ENCODE measurements at places on chromosomes 6 and 20.
A peak's percentile ranks its signal among the peaks of the same experiment; 100 is the strongest.

DNA sequence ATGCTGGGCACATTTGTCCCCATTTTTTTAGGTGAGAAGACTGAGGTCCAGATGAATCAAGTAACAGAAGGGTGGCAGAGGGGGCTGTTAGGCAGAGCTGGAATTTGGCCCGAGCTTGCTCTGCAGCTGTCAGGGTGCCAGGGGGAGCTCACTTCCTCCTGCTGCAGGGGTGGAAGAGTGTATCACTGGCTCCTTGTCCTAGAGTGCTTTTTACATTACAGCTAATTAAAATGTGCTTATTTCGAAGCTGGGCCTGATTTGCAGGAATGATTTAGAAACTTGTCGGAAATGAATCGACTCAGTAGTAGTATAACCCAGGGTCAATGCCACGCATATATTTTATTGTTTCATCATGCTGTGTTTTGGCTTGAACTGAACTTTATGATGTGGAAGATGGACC, 11.1 kb downstream of the TOX2 start:
- DNase-seq = peak; percentile 25

DNA sequence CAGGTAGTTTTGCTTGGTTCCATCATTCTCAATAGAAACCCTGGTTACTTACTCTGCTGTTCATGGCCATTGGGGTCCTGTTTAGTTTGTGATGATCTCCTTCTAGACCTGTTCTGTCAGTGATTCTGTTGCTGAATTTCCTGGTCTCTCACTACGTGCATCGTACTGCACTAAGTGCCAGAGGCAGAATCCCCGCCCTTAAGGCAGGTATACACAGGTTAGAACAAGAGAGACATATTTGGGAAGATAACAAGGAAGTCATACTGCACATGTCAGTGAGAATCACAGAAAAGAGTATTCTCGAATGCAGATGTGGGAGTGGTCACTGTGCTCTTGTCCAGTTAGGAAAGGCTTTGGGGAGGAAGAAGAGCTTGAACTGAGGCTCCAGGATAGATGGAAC, 148.1 kb upstream of the MYLIP start:
- DNase-seq = no peak

DNA sequence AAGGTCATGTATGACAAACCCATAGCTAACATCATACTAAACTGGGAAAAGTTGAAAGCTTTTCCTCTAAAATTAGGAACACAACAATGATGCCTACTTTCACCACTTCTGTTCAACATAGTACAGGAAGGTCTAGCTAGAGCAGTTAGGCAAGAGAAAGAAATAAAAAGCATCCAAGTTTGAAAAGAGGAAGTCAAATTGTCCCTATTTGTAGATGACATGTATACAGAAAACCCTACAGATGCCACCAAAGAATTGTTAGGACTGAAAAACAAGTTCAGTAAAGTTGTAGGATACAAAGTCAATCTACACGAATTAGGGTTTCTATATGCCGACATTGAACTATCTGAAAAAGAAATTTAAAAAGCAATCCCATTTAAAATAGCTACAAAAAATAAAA, 89.4 kb upstream of the GLP1R start:
- DNase-seq = no peak

DNA sequence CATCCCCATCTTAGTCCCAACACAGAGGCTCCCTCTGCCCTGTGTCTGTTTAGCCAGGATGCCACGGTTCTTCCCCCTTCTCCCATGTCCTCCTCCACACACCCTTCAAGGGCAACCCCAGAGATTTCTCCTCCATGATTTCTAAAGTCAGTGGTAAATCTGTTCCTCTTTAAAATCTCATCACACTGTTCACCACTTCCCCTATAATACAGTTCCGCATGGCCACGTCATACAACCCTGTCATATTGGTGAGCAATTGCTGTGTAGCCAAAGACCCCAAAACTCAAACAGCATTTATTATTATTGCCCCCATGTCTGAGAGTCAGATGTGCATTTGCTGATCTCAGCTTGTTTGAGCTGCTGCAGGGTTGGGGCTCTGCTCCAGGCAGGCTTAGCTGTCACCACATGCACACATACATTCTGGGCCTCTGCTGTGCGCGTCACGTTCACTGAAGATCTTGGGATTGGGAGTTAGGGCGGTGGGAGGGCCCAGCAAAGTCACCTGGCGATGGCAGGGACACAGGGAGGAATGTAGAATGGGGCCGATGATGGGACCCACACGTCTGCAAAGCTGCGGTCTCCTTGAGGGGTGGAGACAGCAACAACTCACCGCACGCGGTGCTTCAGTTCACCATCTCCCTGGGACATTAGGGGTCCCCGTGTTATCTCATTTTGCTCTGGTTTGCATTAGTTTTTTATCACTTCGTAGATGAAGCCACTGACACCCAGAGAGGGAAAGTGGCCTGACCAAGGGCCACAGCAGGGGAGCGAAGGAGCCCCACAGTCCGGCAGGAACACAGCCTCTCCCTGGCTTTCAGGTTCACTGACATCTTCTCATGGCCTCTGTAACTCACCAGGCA, 36.9 kb upstream of the CD93 start:
- DNase-seq = no peak

GRCh38 chr20:22921595-22922421, 113.3 kb upstream of the SSTR4 start:
- DNase-seq = no peak

GRCh38 chr20:59150821-59151251, 12.8 kb upstream of the ZNF831 start:
- no peak for DNase-seq

DNA sequence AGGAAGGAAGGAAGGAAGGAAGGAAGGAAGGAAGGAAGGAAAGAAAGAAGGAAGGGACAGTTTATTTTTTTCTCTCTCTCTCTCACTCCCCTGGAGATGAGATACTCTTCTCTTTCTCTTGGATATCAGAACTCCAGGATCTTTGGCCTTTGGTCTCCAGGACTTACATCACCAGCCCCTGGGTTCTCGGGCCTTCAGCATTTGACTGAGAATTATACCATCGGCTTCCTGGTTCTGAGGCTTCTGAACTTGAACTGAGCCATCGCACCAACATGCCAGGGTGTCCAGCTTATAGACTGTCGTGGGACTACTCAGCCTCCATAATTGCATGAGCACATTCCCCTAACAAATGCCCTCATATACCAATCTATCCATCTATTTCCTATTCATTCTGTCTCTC, 69.4 kb upstream of the NRSN1 start:
- no peak for DNase-seq

DNA sequence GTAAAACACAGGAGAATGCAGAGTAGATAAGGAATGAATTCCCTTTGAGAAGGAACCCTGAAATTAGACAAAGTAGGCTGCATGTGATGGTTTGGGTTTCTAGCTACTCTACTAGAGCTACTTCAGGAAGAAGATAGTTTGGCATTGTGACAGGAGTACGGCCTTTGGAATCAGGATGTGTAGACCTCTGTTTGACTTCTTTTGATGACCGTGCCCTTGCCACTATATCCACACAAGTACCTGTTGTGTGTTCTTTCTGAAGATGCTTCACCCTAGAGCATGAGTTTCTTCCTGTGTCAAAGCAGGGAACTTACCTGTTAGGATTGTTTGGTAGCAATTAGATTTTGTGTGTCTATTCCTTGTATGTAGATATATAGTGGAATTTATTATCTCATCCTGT, 41.7 kb downstream of the CD2AP start:
- no peak for DNase-seq

DNA sequence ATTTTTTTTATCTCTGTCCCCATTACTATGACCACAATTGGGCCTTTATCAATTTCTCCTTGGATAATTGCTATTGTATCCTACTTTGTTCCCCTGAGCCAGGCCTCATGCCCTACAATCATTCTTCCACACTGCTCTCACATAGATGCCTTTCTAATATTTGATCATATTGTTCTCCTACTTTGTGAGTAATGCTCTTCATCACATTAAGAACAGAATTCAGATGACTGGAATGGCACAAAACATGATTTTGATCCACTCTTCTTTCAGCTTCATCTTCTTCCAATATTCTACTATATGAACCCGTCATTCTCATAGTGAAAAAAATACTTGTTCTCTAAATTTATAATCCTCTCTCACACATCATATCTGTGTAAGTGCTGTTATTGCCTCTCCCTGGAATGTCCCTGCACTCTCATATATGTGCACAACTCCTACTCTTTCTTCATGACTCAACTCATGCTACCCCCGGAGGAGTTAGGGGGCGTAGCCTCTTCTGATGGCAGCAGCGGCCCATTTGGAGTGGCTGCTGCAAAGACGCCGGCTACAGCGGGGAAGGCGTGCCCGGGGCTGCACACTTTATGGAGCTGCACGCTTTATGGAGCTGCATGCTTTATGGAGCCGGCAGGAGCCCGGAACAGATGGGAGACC, 25.3 kb upstream of the HACE1 start:
- no peak for DNase-seq

DNA sequence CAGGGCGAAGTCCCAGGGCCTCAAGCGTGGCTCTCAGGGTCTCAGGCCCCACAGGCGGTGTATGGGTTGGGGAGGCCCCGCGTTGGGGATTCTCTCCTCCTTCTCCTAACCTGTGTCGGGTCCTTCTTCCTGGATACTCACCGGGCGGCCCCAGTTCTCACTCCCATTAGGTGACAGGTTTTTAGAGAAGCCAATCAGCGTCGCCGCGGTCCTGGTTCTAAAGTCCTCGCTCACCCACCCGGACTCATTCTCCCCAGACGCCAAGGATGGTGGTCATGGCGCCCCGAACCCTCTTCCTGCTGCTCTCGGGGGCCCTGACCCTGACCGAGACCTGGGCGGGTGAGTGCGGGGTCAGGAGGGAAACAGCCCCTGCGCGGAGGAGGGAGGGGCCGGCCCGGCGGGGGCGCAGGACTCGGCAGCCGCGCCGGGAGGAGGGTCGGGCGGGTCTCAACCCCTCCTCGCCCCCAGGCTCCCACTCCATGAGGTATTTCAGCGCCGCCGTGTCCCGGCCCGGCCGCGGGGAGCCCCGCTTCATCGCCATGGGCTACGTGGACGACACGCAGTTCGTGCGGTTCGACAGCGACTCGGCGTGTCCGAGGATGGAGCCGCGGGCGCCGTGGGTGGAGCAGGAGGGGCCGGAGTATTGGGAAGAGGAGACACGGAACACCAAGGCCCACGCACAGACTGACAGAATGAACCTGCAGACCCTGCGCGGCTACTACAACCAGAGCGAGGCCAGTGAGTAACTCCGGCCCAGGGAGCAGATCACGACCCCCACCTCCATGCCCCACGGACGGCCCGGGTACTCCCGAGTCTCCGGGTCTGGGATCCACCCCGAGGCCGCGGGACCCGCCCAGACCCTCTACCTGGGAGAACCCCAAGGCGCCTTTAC, at the start of gene HLA-G:
TSS of gene HLA-G (plus strand) at position 247 of the 892 bp plus-strand sequence. CDS start at position 267, 20 bp downstream.
- no peak for DNase-seq

DNA sequence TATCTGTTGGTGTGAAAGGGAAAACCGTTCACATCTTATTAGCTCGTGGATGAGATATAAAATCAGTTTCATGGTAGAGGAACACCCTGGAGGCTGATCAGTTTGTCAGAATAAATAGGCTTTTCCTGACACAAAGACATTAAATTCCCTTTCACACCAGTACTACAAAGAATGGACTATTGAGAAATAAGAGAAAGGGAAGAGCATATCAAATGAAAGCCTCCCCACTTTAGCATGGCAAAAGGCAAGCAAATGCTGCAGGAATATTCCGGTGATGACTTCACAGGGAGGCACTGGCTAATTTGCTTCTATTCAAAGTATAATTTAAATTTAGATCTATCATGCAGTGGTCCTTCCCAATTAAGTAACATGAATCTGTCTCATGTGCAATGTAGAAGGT, 115.9 kb upstream of the AGPAT4 start:
- DNase-seq = no peak

DNA sequence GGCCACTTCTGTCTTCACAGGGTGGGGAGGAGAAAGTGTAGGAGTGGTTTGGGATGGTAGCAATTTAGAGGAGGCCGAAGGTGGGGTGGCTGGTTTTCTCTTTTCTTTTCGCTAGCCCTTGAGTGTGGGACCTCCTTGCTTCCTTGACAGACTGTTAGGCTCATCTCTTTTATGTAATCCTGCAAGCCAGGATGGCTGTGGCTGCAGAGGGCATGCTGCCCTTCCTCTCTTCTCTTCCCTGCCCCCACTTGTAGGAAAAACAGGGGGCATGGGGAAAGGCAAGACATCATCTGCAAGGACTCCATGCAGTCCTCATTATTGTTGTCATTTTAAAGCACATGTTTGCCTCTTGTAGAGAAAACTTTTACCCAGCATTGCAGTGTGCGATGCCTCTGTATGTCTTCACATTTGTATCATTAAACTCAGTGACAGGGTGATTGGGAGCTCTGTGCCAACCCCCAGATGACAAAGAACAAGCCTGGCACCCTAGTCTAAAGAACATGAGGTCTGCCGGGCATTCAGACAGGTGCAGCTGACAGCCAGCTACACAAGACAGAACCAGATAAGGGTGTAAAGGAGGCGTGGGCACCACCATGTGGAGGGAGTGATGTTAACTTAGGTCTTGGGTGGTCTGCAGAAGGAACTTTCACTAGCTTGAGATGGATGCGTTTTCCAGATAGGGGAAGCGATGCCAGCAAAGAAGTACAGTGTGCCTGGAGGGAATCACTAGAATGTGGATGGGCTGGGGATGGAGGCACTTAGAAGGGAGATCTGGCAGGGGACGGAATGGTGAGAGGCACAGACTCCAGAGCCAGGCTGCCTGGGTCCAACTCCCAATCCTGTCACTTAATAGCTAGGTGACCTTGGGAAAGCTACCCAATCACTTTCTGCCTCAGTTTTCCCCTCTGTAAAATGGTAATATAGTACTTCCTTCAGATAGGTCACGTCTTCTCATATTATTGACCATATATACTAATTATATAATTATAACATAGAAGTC, 207.6 kb downstream of the TBC1D7 start:
- no peak for DNase-seq

DNA sequence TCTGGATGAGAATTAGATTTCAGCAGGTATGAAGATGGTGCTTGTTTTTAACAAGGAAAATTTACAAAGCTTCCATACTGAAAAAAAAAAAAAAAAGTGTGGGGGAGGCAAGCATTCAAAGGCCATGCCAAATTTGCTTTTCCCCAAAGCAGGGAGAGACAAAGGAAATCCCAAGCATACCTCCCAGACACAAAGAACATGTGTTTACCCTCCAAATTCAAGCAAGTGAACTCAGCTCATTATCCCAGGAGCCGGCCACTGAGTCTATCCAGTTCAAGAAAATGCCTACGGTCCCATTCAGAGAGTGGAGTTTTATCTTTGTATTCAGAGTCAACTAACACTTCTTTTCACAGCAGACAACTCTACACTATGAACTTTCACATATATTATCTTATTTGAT, 102.7 kb upstream of the ID4 start:
- DNase-seq = no peak

DNA sequence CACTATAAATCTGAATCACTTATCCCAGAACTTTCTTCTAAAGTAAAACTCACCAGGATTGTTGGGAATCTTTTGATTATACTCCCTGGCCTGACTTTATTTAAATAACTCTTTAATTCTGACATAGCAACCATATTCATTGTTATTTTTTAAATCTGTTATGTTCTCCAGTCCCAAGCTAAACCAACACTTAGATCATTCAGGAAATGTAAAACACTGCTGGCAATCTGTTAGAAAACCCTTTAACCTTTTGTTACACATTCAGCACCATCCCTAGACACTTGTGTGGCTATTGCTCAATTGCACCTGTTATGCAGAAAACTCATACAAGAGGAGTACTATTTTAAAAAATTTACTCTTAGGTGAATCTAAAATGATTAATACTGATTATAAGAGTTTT, 101.8 kb upstream of the NHSL1 start:
- DNase-seq = no peak

- no peak for DNase-seq
Measured at GRCh38 chr6:37129566-37129965, 40.4 kb upstream of the PIM1 start.

- DNase-seq = no peak
Measured at GRCh38 chr6:35473075-35473849, 5.1 kb downstream of the RPL10A start.

GRCh38 chr6:167678102-167679101, 148.3 kb upstream of the AFDN start:
- no peak for DNase-seq
